Activated T-helper 2 cell treated with anti-CD3 and anti-CD28 coated beads, Interferon-gamma antibody, Interleukin-2, Interleukin-4, amounts not matched to agents 10 μg/mL and 5 μg/mL and 100 μg/mL, durations not matched to agents 14 hours and 24 hours and 36 hours (primary cell): ENCODE measurements at places on chromosomes 3 and 15.

DNA sequence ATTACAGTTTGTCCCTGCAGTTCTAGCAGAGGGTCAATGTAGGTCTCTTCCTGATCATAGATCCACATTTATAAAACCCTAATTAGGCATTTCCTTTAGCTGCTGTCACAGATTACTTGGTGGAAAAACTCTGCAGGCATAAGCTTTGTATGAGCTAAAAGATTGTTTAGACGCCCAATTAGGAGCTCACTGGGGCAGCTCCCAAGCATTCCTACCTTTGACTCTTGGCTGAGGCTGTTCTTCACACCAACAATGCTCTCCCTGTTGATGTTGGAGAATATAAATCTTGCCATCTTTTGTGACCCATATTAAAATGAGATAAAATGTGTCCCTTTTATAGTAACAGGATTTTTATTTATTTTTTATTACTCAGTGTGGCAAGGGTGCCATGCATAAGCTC is 148.3 kb upstream of the TRIM42 start:
- H3K27ac ChIP-seq, result no peak overlapping the region
- H3K4me1 ChIP-seq, result no peaks in the 10 kb centered on the region
- H3K27me3 ChIP-seq, result no peaks in the 10 kb centered on the region
- DNase-seq, result no peak
- no peaks in the 10 kb centered on the region for H3K36me3 ChIP-seq

- peaks cover 2% of the 10 kb centered on the region for H3K36me3 ChIP-seq
- no peaks in the 10 kb centered on the region for H3K27me3 ChIP-seq
- peak overlapping the region; percentile 73 for H3K27ac ChIP-seq
- H3K4me1 ChIP-seq, result peaks cover 46% of the 10 kb centered on the region
These were observed 16.7 kb downstream of the MAPKBP1 start for GRCh38 chr15:41790756-41791546.

- no peaks in the 10 kb centered on the region for H3K4me1 ChIP-seq
- no peak overlapping the region for H3K27ac ChIP-seq
- no peak overlapping the region for H3K4me3 ChIP-seq
- no peak for DNase-seq
These were observed 912.7 kb upstream of the NR2F2 start for GRCh38 chr15:95417761-95418160.

DNA sequence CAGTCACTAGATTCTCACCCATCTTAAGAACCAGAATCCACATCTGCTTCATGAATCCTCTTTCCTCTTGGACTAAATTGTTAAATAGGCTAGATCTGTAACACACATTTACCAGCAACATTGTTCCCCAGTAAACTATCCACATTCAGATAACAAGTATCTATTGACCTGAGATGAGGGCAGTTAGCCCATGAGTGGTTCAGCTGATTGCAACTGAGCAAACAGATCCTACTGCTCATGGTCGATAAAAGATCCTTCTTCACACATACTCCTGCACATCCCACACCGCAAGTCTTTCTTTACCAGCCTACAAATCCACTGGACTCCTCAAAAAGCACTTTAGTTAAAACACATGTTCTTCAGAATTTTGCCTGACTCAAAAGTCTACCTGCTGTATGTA is 59.2 kb downstream of the UACA start:
- no peak for DNase-seq
- no peak overlapping the region for H3K4me3 ChIP-seq
- H3K27ac ChIP-seq, result no peak overlapping the region
- H3K27me3 ChIP-seq, result peaks cover 50% of the 10 kb centered on the region
- H3K36me3 ChIP-seq, result no peaks in the 10 kb centered on the region
- H3K4me1 ChIP-seq, result no peaks in the 10 kb centered on the region

- no peak for DNase-seq
- peaks cover 19% of the 10 kb centered on the region for H3K4me1 ChIP-seq
- H3K27me3 ChIP-seq, result peaks cover 2% of the 10 kb centered on the region
- no peak overlapping the region for H3K27ac ChIP-seq
- no peaks in the 10 kb centered on the region for H3K36me3 ChIP-seq
- H3K4me3 ChIP-seq, result no peak overlapping the region
These were observed 31.3 kb downstream of the MUC20 start for GRCh38 chr3:195752066-195752465.

DNA sequence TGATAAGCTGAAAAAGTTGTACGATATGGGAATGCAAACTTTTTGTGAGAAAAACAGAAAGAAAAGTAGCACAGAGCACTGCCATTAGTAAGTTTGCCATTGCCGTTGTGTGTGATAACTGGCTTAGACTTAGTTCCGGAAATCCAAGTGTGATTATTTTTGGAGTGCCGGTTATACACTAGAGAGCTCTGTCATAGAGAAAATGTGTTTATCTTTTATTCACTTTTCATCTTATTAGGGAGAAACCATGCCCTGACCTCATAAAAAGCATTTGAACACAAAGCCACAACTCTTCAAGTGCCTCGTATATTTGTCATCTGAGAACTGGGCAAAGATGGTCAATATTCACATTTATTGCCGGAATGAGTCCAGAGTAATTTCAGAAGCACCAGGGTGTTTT is 36.1 kb downstream of the CTDSPL start:
- no peaks in the 10 kb centered on the region for H3K27me3 ChIP-seq
- H3K36me3 ChIP-seq, result no peaks in the 10 kb centered on the region
- H3K4me3 ChIP-seq, result no peak overlapping the region
- no peak overlapping the region for H3K27ac ChIP-seq
- peaks cover 39% of the 10 kb centered on the region for H3K4me1 ChIP-seq
- no peak for DNase-seq

DNA sequence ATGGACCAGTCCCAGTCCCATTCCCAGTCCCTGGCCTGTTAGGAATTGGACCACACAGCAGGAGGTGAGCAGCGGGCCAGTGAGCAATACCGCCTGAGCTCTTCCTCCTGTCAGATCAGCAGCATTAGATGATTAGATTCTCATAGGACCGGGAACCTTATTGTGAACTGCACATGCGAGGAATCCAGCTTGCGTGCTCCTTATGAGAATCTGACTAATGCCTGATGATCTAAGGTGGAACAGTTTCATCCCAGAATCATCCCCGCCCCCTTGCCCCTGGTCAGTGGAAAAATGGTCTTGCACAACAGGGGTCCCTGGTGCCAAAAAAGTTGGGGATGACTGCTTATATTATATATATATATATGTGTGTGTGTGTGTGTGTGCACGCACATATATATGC is 63.1 kb downstream of the IFT57 start:
- peaks cover 8% of the 10 kb centered on the region for H3K4me1 ChIP-seq
- no peak overlapping the region for H3K27ac ChIP-seq
- no peak overlapping the region for H3K4me3 ChIP-seq
- no peaks in the 10 kb centered on the region for H3K27me3 ChIP-seq

DNA sequence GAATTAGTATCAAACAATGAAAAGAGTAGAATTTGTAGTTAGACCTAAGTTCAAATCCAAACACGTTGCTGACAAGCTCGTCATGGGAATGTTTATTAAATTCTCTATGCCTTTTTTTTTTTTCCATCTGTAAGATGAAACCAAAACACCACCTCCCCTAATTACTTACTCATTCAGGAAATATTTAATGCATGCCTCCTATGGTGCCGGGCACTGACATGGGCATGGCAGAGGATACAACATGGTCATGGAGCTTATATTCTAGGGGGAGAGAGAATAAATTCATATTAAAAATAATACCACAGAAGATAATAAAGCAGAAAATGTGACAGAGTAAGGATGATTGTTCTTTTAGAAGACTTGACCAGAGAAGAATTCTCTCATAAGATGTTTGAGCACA is 215.8 kb downstream of the RYR3 start:
- H3K27me3 ChIP-seq, result no peaks in the 10 kb centered on the region
- H3K36me3 ChIP-seq, result no peaks in the 10 kb centered on the region
- H3K4me3 ChIP-seq, result no peak overlapping the region
- no peak overlapping the region for H3K27ac ChIP-seq
- no peaks in the 10 kb centered on the region for H3K4me1 ChIP-seq
- DNase-seq, result no peak

DNA sequence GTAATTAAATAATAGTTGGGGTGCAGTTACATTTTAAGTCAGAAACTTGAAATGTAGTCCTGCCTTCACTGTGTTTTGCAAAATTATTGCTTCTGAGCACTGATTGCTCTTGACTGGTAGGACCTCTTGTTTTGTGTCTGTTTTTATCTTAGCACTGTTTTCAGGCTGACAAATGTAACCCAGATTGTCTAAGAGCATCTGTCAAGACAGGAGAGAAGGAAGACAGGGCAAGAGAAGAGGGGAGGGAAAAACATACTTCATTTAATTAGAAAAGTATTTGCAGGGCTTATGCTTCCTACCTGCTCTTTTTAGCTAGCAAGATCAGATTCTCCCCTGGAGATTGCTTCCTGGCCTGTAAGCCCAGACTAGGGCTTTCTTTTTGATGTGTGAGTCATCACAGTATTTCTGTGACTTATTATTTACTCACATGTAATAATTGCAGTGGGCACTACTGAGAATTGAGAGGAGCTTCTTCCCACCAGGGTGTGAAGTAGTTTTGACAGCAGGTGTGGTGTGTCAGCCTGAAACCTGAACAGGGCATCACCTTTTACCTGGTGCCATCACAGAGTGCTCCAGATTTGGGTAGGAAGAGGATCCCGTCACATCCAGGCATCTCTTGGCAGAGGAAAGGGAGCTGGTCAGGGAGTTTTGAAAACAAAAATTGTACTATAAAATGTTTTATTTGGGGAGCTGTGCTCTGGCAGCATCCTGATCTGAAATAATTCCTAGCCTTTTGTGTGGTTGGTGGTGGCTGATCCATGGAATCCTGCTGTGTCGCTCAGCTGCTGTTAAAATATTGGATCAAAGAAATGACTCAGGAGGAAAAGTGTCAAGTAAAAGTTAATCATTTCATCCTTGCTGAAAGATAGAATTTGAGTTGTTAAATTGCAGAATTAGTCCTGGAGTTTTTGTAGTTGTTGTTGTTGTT is 98.2 kb downstream of the TMEM108 start:
- H3K36me3 ChIP-seq, result no peaks in the 10 kb centered on the region
- H3K4me1 ChIP-seq, result no peaks in the 10 kb centered on the region
- H3K4me3 ChIP-seq, result no peak overlapping the region
- no peaks in the 10 kb centered on the region for H3K27me3 ChIP-seq

- DNase-seq, result no peak
- no peak overlapping the region for H3K27ac ChIP-seq
- H3K36me3 ChIP-seq, result no peaks in the 10 kb centered on the region
- no peaks in the 10 kb centered on the region for H3K4me1 ChIP-seq
- H3K4me3 ChIP-seq, result no peak overlapping the region
These were observed 21.9 kb downstream of the SLCO2A1 start for GRCh38 chr3:134007819-134008218.

GRCh38 chr15:41678742-41679141 is 18.5 kb downstream of the MGA start:
- no peak overlapping the region for H3K27ac ChIP-seq
- DNase-seq, result no peak
- peaks cover 12% of the 10 kb centered on the region for H3K4me1 ChIP-seq
- H3K36me3 ChIP-seq, result peaks cover 45% of the 10 kb centered on the region

DNA sequence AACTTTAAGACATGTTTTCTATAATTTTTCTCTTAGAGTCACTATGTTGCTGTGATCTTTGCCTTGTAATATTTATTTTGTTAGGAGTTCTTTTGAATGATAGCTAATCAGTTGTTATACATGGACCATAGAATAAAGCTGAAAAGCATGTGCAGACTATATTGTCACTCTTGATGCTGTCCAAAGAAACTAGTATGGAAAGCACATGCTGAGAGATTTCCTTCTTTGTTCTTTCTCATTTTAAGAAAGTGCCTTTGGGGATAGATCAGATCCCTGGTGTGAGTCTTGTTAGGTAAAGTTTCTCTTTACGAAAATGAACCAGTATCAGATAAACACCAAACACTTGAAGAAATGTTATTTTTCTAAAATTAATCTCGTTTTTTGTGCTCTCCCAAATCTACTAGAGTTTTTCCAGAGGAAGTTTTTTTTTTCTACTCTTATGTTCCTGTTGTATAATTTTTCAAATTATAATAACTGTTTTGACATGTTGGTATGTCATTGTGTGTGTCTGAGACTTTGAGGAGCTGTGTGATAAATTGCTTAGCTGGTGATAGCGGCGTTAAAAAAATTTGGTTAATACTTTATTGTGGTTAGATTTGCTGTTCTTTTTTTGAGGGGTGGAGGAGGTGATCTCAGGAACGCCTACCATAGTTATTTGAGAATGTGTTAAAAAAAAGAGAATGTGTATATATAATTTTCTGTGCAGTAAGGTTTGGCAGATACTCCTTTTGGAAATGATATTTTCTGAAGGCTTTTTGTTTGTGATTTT is 2.2 kb downstream of the PIAS1 start:
- H3K36me3 ChIP-seq, result peaks cover 8% of the 10 kb centered on the region
- H3K27ac ChIP-seq, result no peak overlapping the region
- peak overlapping the region; percentile 99 for H3K4me3 ChIP-seq
- no peak for DNase-seq
- no peaks in the 10 kb centered on the region for H3K27me3 ChIP-seq

DNA sequence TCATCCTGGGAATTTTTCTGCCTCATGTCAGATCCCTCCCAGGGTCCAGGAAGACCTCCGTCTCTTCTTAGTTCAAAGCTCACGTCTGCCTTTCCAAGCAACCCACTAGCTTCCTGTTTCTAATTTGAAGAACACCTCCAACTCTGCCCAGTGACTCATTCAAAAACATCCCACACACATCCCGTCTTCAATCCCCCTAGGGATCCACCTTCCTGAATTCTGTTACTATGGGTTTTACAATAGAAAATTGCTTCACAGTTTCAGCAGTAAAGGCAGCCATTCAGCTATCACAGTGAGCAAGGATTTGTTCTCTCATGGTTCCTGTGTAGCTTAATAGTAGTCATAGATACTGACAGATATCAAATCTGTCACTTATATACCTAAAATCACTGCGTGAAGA is 308.3 kb upstream of the CCDC54 start:
- no peak overlapping the region for H3K4me3 ChIP-seq
- DNase-seq, result no peak
- H3K36me3 ChIP-seq, result no peaks in the 10 kb centered on the region
- H3K27me3 ChIP-seq, result no peaks in the 10 kb centered on the region

GRCh38 chr15:61987824-61988223 is 72.4 kb downstream of the VPS13C start:
- no peak for DNase-seq
- H3K27me3 ChIP-seq, result no peaks in the 10 kb centered on the region
- H3K36me3 ChIP-seq, result peaks cover 56% of the 10 kb centered on the region
- H3K4me1 ChIP-seq, result peaks cover 5% of the 10 kb centered on the region

DNA sequence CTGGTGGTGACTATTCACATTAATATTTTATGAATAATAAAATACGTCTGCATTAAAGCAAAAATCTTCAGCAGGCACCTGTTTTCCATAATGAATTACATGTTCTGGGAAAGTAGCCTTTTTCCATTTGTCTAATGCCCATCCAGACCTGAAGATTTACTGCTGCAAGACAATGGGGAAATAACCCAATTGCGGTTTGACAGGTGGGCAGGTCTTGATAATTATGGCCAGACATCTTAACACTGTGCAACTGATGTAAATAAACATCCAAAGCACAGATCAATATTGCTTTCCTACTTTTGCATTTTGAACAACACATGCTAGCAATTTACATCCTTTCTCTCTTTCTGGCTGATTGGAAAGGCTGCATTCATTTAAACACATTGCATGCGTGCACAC is 173.9 kb downstream of the MEIS2 start:
- H3K27ac ChIP-seq, result no peak overlapping the region
- no peaks in the 10 kb centered on the region for H3K27me3 ChIP-seq
- H3K36me3 ChIP-seq, result no peaks in the 10 kb centered on the region

GRCh38 chr15:70299931-70300869 is 202.5 kb upstream of the TLE3 start:
- peaks cover 19% of the 10 kb centered on the region for H3K27me3 ChIP-seq
- H3K4me1 ChIP-seq, result peaks cover 7% of the 10 kb centered on the region
- H3K27ac ChIP-seq, result no peak overlapping the region
- no peak overlapping the region for H3K4me3 ChIP-seq
